ENCODE measurements at places on chromosomes 5 and 9.

DNA sequence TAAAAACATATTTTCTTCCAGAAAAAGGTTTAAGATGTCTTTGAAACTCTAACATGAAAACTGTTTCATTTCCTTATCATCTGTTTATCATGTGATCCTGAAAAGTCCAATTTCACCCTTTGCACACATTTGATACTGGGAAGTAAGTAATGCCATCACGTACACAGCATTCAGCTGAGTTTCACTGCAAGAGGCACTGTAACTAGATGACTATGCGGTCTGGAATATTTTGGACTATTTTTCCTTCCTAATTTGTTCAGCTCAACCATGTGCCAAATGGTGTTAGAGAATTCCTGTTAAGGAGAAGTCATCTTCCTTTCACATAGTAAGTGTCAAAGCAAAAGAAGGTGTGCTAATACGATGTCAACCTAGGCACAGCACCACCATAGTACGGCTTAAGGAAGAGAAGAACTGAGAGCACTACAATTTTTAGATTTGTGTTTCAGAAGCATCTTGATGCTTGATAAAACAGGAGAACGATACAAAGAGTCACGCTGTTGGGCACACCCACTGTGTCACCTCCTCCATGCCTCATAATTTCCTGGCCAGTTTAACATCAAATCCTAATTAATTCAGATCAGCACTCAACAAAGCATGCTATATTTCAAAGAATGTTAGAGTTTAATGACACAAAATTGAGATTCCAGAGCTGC, 77.5 kb downstream of the GNAQ start:
- no peak for DNase-seq
- no peaks in the 10 kb centered on the region for H3K27me3 ChIP-seq
- H3K36me3 ChIP-seq: no peaks in the 10 kb centered on the region
- H3K27ac ChIP-seq: no peak overlapping the region
- H3K4me3 ChIP-seq: no peak overlapping the region

- H3K4me1 ChIP-seq: peaks cover 12% of the 10 kb centered on the region
- H3K36me3 ChIP-seq: peaks cover 26% of the 10 kb centered on the region
- H3K4me3 ChIP-seq: peak overlapping the region; percentile 49
- DNase-seq: peak; percentile 62
Observed at GRCh38 chr5:88690409-88691229, 192.4 kb downstream of the MEF2C start.

GRCh38 chr5:78563621-78564020, 85.0 kb downstream of the LHFPL2 start:
- H3K36me3 ChIP-seq: no peaks in the 10 kb centered on the region
- no peak overlapping the region for H3K27ac ChIP-seq
- H3K27me3 ChIP-seq: peaks cover 52% of the 10 kb centered on the region
- H3K4me3 ChIP-seq: no peak overlapping the region
- no peak for DNase-seq
- H3K4me1 ChIP-seq: no peaks in the 10 kb centered on the region

GRCh38 chr9:132877824-132878694, at the start of gene AK8:
Gene AK8, minus strand, starts transcription at chr9:132878284. Its CDS starts 29 bp downstream, at chr9:132878255.
- peak within 1 kb of the TSS; percentile 83 for H3K4me3 ChIP-seq
- peaks cover 15% of the 10 kb centered on the region for H3K4me1 ChIP-seq
- no peaks in the 10 kb centered on the region for H3K27me3 ChIP-seq
- peak; percentile 80 for DNase-seq
- peak within 1 kb of the TSS; percentile 88 for H3K27ac ChIP-seq

DNA sequence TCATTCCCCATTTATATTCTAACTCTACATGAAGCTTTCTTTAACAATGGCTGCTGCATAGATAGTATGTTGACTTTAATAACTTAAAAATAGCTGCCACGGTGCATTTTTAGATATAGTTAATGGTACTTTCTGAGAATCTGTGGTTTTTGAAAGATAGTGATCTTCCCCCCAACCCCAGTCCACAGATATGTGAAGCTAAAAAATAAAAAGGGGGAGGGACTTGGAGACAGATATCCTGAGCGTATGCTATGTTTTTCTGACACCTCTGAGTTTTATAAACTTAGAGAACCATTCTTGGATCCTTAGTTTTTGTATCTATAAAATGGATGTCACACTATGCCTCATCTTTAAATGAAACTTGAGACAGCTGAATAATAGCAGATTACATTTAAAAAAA, 120.5 kb downstream of the SNX18 start:
- no peak for DNase-seq
- H3K36me3 ChIP-seq: no peaks in the 10 kb centered on the region
- H3K27ac ChIP-seq: peak overlapping the region; percentile 88
- H3K4me3 ChIP-seq: peak overlapping the region; percentile 37
- H3K27me3 ChIP-seq: no peaks in the 10 kb centered on the region

DNA sequence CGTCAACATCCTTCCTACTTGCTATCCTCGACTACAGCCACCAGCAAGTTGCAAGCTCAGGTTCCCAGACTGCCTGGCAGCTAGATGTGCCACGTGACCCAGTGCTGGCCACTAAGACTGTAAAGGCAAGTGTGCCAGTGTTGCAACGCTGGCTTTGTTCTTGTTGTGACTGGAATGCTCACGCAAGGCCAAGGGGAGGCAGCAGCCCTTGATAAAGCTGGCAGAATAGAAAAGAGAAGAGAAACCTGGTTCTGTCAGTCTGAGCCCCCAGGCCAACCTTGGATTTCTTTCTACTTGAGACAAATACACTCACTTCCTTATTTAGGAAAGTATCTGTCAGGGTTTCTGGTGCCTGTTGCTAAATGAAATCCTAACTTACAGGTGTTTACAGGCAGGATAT, 113.0 kb downstream of the KLHL3 start:
- no peak for DNase-seq
- no peak overlapping the region for H3K4me3 ChIP-seq
- no peaks in the 10 kb centered on the region for H3K27me3 ChIP-seq
- H3K27ac ChIP-seq: no peak overlapping the region
- H3K36me3 ChIP-seq: no peaks in the 10 kb centered on the region

DNA sequence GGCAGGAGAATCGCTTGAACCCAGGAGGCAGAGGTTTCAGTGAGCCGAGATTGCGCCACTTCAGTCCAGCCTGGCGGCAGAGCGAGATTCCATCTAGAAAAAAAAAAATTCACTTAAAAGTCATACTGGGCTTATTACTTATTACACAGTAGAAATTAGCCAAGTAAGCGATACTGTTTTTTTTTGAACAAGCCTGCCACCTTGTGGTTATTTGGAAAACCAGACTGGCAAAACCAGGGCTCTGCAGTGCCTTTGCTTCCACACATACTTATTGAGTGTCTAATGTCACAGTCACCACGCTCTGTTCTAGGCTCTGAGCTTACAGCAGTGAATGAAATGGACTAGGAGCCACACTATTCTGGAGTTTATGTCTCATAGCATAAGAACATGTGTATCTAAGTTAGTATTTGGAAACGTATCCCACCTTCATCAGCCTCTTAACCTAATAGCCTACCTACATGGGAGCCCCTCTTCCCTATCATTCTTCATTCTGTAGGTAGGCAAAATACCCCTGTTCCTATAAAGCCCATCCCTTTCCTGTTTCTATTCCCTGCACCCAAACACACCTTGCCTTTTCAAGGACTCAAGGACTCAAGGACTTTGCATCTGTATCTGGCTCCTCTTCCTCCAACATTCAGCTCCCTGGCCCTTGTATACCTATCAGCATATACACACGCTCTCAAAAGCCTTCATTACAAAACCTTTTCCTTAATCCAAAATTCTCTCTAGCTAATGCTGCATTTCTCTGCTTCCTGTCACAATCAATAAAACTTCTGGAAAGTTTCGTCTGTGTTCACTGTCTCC, 13.9 kb upstream of the BASP1 start:
- no peaks in the 10 kb centered on the region for H3K27me3 ChIP-seq
- no peak overlapping the region for H3K27ac ChIP-seq

GRCh38 chr5:56659971-56660370, 155.4 kb upstream of the MAP3K1 start:
- H3K27ac ChIP-seq: no peak overlapping the region
- no peak for DNase-seq
- H3K4me3 ChIP-seq: no peak overlapping the region

GRCh38 chr5:41681840-41682239, 171.4 kb upstream of the PLCXD3 start:
- H3K27ac ChIP-seq: no peak overlapping the region
- DNase-seq: no peak
- no peaks in the 10 kb centered on the region for H3K4me1 ChIP-seq

- no peak overlapping the region for H3K27ac ChIP-seq
- H3K27me3 ChIP-seq: no peaks in the 10 kb centered on the region
- no peaks in the 10 kb centered on the region for H3K36me3 ChIP-seq
- no peaks in the 10 kb centered on the region for H3K4me1 ChIP-seq
- DNase-seq: no peak
Observed at GRCh38 chr5:9230355-9230754, 315.5 kb downstream of the SEMA5A start.

Measured in effector memory CD8-positive, alpha-beta T cell (primary cell).